ENCODE measurements at places on chromosomes 12 and 14. TPM values are rescaled to one million over a fixed set of nuclear protein-coding genes. Genes with fewer than 3 reads are reported as not detected.

PLXNC1 gene
- total RNA-seq: 0.66 TPM

RD3L gene
- not detected for total RNA-seq

CLEC4A gene
- total RNA-seq: not detected

SYCP3 gene
- not detected for total RNA-seq

NUMB gene
- 16.7 TPM for total RNA-seq

RAB21 gene
- total RNA-seq: 33.2 TPM

CPNE6 gene
- not detected for total RNA-seq

PSMB5 gene
- 366 TPM for total RNA-seq

CCDC175 gene
- total RNA-seq: not detected

A2M gene
- not detected for total RNA-seq

MAPKAPK5 gene
- total RNA-seq: 45.4 TPM

- peak; percentile 27 for DNase-seq
Observed at GRCh38 chr12:63802012-63802608, 22.4 kb downstream of the RXYLT1 start.

- peak; percentile 91 for DNase-seq
Observed at GRCh38 chr14:75063491-75064204, at the start of gene ACYP1. Gene ACYP1 (minus strand): TSS chr14:75064024. CDS start chr14:75063553, 471 bp downstream.

- no peak for DNase-seq
Observed at GRCh38 chr12:125329239-125330102, 264.2 kb downstream of the AACS start.

DNA sequence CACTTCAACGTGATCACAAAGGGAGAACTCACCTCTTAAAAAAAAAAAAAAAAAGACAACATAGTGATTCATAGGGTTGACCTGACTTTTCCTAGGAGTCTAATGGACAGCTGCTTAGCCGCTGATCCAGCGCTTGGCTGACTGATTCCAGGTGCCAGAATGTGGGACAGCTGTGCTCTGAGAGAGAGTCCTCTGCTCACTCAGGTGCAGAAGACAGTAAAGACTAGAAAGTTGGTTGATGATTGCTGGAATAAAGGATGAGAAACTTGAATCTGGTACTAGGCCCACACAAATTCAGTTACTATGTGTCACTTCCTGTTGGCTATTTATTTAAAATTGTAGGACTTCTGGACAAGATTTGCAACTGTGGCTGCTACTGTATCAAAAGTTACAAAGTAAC is 229.4 kb downstream of the CHST11 start:
- peak; percentile 59 for DNase-seq

DNA sequence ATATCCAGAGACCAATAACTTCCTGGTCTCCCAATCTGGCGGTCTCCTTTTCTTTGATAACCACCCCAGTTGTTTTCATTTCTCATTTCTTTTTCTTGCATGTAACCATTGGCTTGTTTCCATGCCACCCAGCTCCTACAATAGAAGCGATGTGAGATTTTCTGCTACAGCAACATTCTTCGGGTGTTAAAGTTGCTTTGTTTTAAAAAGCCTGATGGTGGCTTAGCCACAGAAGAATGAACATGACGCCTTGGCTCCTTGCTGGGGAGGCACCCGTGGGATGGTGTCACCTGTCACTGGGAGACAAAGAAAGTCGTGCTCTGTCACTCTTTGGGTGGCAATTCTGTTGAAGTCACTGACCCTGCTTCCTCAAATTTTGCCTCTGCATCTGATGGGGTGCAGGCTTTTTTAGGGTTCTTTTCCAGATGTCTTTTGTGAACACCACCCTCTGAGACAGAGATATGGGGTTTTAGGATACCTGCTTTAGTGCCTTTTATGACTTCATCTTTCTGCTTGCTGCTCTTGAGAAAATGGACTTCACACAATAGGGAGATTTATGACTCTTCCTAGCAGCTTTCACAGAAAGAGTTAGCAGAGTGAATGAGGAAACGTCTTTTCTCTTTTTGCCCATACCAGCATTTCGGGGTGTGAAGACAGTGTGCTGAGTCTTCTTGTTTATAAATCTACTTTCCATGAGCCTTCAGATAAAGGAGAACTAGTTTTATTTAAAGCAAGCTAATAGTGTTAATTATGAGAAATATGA is 265.3 kb upstream of the TBX3 start:
- no peak for DNase-seq

DNA sequence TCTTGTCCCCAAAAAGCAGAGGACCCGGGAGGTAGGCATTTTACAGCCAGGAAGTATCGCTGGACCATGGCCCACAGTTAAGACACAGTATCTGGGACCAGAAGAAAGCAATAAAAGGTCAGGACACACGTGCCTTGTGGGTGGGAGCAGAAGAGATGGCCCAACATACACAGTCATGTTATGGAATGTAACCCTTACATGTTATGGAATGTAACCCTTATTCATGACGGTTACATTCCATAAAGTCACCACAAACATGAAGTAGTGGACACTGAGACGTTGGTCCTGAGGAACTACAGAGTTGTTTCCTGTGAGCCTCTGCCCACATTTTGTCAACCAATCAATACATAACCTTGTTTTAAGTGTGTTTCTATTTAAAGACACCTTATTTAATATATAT is 285.6 kb upstream of the FKBP4 start:
- DNase-seq: no peak

DNA sequence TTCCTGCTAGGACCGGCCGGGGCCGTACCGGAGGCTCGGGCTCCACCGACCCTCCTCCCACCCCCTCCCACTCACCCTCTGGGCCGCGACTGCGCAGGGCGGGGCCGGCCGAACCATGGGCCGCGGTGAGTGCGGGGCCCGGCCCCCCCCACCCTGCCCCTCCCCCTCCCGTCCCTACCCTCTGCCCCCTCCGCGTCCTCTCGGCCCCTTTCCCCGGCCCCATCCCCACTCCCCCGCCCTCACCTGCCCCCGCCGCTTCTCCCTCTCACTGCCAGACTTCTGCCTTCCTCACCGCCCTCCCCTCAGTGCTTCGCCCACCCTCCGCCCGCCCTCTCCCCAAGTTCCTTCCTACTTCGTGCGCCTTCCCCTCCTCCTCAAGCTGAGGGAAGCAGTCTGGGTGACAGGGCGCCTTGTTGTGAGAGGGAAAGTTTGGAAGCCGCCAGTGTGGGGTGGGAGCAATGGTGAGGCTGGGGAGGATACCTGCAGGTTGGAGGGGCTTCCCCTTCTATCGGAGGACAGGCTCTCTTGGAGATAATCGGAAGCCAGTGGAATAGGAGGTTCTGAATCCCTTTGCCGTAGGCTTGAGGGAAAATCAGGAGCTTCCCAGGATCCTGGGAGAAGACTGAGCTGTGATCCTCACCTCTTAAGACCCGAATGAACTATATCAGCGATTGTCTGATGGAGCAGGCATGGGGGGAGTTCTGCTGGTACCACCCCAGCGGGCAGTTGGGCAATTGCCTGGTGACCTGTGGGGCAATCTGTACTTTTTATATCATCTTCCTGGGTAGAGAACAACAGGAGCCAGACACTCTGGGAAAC is 472 bp downstream of the MBD6 start:
- DNase-seq: peak; percentile 23

- no peak for DNase-seq
Observed at GRCh38 chr14:96987086-96987474, 189.9 kb downstream of the VRK1 start.

DNA sequence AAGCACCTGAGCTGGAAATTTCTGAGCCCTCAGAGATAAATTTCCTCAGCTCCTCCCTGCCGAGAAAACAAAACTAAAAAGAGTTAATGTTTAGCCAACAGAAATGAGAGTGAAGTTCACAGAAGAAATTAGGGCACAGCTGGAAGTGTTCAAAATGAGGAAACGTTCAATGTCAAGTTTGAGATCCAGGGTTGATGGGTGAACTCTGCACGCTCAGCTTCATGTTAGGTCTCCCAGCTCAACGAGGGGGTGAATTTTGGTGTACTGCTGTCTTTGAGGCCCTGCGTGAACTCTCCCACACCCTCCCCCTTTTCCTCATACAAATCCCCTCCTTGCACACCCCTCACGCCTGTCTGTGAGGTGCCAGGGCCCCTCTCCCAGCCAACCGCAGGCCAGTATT is 13.3 kb upstream of the OAS3 start:
- no peak for DNase-seq

DNA sequence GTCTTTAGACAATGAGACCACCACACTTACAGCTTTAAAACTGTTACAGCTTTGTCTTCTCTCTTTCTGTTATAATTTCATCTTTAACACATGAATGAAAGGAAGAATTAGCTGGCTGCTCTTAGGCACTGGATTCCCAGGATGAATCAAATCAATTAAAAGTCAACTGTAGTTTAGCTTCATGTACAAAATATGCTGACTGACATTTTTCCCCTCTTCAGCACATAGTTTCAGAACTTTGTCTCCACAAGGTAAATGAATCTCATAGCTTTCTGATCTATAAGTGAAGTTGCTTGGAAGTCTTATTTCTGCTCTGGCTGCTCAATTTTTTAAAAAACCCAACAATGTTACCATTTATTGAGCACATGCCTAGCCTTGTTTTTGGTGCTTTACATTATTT is 293.8 kb downstream of the GRIN2B start:
- no peak for DNase-seq

DNA sequence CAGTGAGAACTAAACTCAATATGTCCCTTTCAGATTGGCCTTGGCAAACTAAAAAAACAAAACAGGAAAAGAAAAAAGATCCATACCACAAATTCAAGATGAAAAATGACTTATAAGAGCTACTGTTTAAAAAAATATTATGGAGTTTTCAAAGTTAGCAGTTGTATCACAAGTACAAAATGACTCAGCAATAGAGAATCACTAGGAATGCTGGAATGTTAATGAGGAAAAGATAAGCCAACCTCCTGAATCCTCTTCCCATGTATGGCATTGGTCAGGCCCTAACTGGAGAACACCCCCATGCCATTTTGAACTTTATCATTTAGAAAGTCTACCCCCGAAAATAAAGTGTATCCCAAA is 62.2 kb downstream of the PPP1R36 start:
- DNase-seq: peak; percentile 67

DNA sequence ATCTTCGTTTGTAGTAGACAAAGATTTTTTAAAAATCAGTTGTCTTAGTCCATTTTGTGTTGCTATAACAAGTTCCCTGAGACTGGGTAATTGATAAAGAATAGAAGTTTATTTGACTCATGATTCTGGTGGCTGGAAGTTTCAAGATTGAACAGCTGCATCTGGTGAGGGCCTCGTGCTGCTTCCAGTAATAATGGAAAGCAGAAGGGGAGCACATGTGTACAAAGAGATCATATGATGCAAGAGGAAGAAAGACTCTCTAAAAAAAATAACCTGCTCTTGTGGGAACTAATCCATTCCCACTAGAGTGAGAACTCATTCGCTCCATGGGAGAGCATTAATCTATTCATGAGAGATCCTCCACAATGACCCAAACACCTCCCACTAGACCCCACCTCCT is 24.8 kb downstream of the MUCL1 start:
- DNase-seq: no peak

GRCh38 chr14:74204491-74204890 is 34.8 kb upstream of the VSX2 start:
- no peak for DNase-seq

GRCh38 chr14:69087061-69087461 is 65.9 kb downstream of the DCAF5 start:
- DNase-seq: no peak

- no peak for DNase-seq
Observed at GRCh38 chr12:89257340-89257739, 95.0 kb downstream of the DUSP6 start.

DNA sequence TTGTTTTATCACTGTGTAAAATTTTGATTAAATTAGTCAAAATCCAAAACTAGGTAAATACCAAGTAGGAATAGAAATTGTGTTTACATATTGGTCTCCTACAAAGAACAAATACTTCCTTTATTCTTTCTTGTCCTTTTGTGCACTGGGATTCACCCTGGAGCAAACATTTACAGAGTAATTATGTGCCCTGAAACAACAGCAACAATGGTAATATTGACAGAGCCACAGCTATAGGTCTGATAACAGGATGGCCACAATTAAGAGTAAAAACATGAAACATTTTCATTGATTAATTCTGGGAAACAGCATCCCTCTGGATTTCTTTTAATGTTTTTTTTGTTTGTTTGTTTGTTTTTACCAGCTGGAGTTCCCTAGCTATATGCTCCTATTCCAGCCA is 61.2 kb downstream of the SLC38A6 start:
- no peak for DNase-seq

- DNase-seq: no peak
Observed at GRCh38 chr12:111155521-111155920, 213.4 kb downstream of the PHETA1 start.

DNA sequence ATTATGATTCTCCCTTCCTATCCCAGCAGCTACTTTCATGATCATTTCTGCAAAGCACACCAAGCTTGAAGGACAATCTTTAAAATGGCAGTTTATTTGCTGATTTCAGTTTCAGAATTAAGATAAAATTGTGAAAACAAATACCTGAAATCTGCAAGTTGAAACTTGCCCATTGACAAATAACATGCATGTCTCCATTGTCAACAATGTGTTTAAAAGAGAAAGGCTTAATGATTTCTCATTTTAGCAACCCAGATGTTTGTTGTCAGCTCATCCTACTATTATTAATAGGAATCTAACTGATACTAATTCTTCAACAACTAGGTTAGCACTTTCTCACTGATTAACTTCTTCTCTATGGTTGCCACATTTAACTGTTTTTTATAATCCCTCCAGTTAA is 474.6 kb downstream of the PRKD1 start:
- DNase-seq: no peak

DNA sequence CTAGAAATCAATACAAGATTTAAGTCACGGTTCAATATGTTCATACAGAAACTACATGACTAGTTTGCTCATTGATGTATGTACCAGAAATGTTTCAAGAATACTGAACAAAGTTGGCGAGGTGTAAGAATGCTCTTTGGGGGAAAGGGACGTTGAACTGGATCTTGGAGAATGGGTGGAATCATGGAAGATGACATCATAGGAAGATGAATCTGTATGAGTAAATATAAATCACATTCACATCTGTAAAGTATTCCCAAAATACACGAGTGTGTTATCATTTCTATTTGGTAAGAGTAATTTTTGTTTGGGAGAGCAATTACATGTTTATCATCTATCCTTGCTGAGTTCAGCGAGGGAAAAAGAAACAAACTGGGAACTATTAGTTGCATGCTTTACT is 162.2 kb upstream of the TMTC1 start:
- DNase-seq: no peak

DNA sequence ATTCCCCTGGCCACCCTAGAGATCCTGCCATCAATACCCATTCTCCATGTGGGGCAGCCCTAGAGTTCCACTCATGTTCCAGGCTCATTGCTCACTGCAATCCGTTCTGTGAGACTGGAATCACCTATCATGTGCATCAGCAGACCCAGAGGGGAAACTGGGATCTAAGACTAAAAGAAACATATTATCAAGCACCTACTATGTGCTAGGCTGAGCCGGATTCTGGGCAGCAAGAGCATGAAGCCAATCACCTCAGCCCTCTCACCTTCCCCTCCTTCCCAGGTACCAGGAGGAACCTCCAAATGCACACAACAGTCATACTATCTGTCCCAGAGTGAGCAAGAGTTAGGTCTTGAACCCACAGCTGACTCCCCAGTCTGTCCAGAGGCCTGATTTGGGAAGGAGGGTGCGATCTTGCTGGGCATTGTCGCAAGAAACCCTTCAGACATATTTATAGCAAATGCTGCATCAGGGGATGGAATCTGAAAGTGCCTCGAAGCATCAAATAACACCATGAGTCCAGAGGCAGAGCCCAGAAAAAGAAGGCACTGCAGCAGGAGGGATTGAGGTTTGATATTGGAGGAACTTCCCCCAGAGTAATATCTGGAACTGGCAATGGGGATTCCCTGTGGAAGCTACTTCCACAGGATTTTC is 6.7 kb upstream of the CACNB3 start:
- no peak for DNase-seq

- no peak for DNase-seq
Observed at GRCh38 chr12:14450479-14450878, 85.0 kb downstream of the ATF7IP start.
